ENCODE measurements at places on chromosomes 13 and 19. TPM values are rescaled to one million over a fixed set of nuclear protein-coding genes. Genes with fewer than 3 reads are reported as not detected.

- DNase-seq: no peak
These were observed 199.4 kb upstream of the IPO5 start for GRCh38 chr13:97753942-97754670.

- DNase-seq: no peak
These were observed 43.4 kb downstream of the TPT1 start for GRCh38 chr13:45297456-45298205.

- DNase-seq: no peak
These were observed 1150.1 kb upstream of the PRR20A start for GRCh38 chr13:55990631-55991030.

The GRIK5 gene
- 2.6 TPM for total RNA-seq

DNA sequence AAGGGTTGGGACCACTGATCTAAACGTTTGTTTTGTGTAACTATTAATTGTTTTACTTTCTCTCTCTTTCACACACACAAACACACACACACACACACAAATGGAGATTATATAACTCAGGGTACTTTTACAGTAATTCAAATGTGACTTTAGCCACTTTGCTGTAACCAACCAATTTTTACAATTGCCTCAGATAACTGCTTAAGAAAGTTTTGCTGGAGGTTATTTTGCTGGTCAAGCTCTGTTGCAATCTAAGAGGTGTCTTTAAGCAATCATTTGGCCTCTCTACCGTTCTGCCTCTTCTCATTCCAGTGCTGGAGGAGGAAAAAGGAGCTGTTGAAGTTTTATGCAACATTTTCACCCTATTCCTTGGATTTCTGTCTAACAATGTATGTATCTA lies 63.0 kb downstream of the TBC1D4 start:
- DNase-seq: no peak

- DNase-seq: no peak
These were observed 15.7 kb downstream of the PLIN3 start for GRCh38 chr19:4851551-4852290.

GRCh38 chr19:46299695-46300094 lies 2.9 kb downstream of the HIF3A start:
- DNase-seq: no peak

- DNase-seq: no peak
These were observed 229.1 kb downstream of the KCNRG start for GRCh38 chr13:50244355-50244712.

Measured in left colon (tissue), 2 donors.